Hepatocyte (in vitro differentiated cells): ENCODE measurements at places on chromosomes 7 and 10.

DNA sequence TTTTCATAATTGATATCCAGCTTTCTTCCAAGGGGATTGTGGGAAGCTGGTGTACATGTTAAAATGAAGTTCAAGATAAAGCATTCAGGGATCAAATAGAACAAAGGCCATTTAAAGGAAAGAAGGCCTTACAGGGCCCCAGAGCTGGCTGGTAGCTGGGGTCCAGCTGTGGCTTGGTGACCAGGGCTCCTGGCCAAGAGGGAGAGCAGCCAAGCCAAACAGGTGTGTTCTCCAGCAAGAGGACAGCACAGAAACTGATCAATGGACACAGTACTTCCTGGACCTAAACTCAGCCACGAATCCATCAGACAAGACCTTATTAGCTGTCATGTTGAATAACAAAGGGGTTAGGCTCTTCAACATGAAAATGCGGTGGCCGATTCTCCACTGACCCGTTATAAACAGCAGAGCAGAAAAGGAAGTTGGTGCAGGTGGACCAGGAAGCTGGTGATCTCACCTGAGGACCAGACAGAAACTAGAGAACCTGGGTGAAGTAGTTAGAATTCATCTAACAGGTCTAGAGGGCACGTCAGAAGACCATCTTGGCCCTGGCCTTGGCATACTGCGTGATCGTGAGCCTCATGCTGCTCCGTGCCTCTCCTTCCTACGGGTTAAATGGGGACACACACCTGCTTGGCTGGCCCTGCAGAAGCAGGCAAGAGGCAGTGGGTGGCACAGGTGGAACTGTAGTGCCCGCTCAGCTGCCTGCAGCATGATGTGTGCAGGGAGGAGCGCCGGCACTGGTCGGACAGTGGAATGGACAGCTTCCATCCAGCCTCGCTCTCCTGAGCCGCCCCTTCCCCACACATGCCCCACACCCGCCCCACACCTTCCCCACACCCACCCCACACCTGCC is 53.8 kb downstream of the PARP12 start:
- no peak for DNase-seq

- no peak for DNase-seq
These were observed 9.5 kb upstream of the ADAM12 start for GRCh38 chr10:126397640-126398382.

DNA sequence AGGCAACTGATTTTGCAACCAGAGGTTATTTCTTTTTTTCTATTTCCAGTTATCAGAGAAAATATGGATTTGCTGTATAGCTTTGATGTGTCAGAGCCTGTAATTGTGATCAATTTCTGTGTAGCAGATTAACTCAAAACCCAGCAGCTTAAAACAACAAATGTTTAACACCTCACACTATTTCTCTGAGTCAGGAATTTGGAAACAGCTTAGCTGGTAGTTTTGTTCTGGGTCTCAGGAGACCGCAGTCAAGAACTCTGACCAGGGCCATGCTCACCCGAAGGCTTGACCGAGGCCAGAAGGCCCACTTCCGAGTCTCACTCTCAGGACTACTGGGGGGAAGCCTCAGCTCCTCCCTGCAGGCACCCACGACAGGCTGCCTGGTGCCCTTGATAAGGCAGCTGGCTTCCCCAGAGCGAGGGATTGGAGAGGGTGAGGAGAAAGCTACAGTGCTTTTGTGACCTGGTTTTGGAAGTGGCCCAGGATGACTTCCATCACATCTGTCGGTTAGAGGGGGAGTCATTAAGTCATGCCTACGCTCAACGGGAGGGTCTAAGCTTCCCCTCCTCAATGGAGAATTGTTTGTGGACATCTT is 105.7 kb upstream of the SHH start:
- DNase-seq, result no peak

DNA sequence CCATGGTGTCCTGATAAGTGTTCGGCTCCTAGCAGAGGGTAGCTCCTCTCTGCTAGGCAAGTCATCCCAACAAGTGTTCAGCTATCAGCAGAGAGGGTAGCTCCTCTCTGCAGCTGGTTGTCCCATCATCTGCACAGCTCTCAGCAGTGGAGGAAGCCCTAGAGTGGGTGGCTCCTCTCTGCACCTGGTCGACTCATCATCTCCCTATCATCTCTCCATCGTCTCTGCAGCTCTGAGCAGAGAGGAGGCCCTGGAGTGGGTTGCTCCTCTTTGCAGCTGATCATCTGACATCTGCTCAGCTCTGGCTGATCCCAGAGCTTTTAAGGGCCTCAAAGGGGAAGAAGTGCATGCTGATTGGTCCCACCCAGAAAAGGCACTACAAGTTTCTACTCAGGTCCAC is 199.9 kb upstream of the KMT2E start:
- no peak for DNase-seq

DNA sequence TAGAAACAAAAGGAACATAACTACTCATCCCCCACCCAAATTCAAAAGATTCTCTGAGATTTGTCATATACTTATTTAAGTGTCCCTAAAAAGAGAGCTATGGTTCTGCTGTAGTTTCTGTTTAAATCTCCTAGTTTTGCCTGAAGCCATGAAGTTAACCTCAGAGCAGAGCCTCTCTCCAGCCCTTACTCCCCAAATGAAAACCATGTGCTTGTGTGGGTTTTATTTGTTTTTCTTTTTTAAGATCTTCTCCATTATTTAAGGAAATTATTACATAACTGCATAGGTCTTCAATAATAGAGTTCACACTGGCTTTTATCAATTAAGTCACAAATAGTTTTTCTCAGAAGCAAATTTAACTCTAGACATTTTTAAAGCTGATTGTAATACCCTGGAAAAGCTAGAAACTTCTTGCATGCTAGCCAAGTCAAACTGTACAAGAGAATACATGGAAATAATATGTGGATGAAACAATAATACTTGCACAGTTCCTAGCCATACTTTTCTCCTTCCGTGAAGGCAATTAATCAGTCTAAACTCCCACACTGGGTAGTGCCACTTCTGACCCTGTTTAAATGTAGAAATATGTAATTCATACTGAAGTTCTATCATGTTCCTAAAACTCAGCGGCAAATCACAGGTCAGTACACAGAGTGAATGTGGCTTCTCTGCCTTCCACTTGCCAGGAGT is 579.7 kb downstream of the SUGCT start:
- DNase-seq, result no peak

DNA sequence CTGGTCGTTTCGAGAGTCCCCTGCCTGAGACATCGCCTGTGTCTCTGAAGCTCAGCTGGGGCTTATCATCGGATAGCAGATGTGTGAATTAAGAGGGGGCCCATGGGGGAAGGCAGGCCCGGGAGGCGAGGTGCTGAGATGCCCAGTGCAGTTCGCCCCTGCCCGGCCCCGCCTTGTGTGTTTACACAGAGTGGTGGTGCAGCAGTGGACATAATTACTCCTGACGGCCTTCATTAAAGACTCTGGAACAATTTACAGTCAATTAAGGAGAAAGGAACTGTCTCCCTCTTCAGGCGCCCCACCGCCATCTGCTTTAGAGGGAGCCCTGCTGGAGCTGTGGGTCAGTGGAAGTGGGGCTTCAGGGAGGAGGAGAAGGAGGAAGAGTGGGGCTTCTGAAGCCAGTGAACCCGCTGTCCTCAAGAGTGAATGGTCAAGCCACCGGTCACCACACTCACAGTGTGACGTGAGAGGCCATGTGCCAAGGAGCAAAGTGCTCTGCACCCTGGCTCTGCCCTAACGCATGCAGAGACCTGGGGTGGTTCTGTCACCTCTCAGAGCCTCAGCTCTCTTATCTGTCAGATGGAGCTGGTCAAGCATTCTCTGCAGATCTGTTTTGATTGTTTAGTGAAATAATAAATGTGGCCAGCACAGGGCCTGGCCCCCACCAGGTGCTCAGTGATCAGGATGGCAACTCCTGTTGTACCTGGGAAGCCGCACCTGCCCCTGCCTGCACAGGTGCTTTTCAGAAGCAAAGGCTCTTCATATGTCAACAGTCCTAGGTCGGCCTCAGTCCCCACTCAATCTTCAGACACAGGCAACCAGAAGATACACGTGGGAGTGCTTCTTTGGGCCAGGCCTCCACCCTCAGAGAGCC is 65.6 kb downstream of the CDH23 start:
- no peak for DNase-seq

- DNase-seq, result no peak
These were observed 75.0 kb upstream of the HECTD2 start for GRCh38 chr10:91335147-91335546.

- DNase-seq, result no peak
These were observed 67.5 kb upstream of the MEOX2 start for GRCh38 chr7:15753887-15754579.

GRCh38 chr10:127874671-127875448 is 17.9 kb downstream of the CLRN3 start:
- no peak for DNase-seq

- DNase-seq, result no peak
These were observed 52.5 kb upstream of the BMPER start for GRCh38 chr7:33852838-33853237.

DNA sequence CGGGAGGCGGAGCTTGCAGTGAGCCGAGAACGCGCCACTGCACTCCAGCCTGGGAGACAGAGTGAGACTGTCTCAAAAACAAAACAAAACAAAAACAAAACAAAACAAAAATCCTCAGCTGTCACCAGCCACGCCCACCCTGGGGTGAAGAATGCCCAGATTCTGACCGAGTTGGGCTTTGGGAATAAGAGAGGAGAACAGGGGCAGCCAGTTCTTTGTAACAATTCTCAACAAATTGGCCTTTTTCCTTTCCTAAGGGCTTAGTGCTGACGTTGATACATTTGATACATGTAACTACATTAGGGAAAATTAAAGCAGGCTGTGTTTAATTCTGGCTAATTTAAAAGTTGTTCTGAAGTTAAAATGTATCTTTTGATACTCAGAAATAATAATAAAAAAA is 121.0 kb downstream of the EPC1 start:
- no peak for DNase-seq

- DNase-seq, result no peak
These were observed 598.6 kb downstream of the SH2D4B start for GRCh38 chr10:81136261-81136660.

GRCh38 chr10:84185526-84186175 is 8.7 kb upstream of the CDHR1 start:
- no peak for DNase-seq
